Colonic mucosa (tissue), 4 donors: ENCODE measurements at places on chromosomes 3 and 15. TPM values are rescaled to one million over a fixed set of nuclear protein-coding genes. Genes with fewer than 3 reads are reported as not detected.

- H3K4me3 ChIP-seq: no peak overlapping the region
- H3K27ac ChIP-seq: no peak overlapping the region
- H3K4me1 ChIP-seq: no peaks in the 10 kb centered on the region
- DNase-seq: no peak
- no peaks in the 10 kb centered on the region for H3K36me3 ChIP-seq
- H3K27me3 ChIP-seq: no peaks in the 10 kb centered on the region
Observed at GRCh38 chr3:41975416-41976103, 13.7 kb upstream of the ULK4 start.

- H3K4me1 ChIP-seq: no peaks in the 10 kb centered on the region
- H3K27ac ChIP-seq: no peak overlapping the region
Observed at GRCh38 chr3:133945381-133946095, 49.9 kb upstream of the RAB6B start.

The EPHA3 gene
- total RNA-seq: 2.4 TPM

The CDHR4 gene
- total RNA-seq: not detected

The C3orf62 gene
- total RNA-seq: 3.1 TPM

GRCh38 chr15:80984856-80985255 lies 4.8 kb downstream of the MESD start:
- no peak for DNase-seq
- H3K36me3 ChIP-seq: no peaks in the 10 kb centered on the region

The GNAT1 gene
- total RNA-seq: not detected

The BUB1B gene
- total RNA-seq: 10.2 TPM

The THUMPD3 gene
- total RNA-seq: 40.1 TPM

DNA sequence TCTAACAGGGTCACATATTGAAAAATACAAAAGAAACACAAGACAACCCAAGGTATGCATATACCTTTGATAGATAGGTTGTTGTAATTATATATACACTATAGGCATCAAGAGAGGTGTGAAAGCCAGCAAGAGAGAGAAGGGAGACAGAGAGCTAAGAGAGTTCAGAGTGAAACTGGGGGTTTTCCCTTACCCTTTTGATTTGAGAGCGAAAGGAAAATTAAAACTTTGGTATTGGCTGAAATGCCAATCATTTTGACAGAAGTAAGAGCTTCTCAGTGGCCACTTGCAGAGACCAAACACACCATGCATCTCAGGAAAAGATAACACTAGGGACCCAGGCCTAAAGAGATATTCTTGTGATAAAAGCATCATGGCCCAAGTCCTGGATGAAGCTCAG lies 183.6 kb downstream of the SHOX2 start:
- H3K4me1 ChIP-seq: no peaks in the 10 kb centered on the region
- no peaks in the 10 kb centered on the region for H3K27me3 ChIP-seq
- H3K27ac ChIP-seq: no peak overlapping the region

GRCh38 chr3:169556349-169556870 lies 107.1 kb downstream of the MECOM start:
- no peaks in the 10 kb centered on the region for H3K36me3 ChIP-seq
- no peak for DNase-seq
- H3K27me3 ChIP-seq: no peaks in the 10 kb centered on the region

GRCh38 chr3:9170851-9171160 lies 78.6 kb downstream of the SRGAP3 start:
- DNase-seq: no peak
- no peaks in the 10 kb centered on the region for H3K4me1 ChIP-seq
- no peaks in the 10 kb centered on the region for H3K36me3 ChIP-seq
- no peak overlapping the region for H3K4me3 ChIP-seq
- no peak overlapping the region for H3K27ac ChIP-seq

The CCDC9B gene
- 13.1 TPM for total RNA-seq

The NCK1 gene
- total RNA-seq: 72.3 TPM

The HESX1 gene
- total RNA-seq: 0.42 TPM

DNA sequence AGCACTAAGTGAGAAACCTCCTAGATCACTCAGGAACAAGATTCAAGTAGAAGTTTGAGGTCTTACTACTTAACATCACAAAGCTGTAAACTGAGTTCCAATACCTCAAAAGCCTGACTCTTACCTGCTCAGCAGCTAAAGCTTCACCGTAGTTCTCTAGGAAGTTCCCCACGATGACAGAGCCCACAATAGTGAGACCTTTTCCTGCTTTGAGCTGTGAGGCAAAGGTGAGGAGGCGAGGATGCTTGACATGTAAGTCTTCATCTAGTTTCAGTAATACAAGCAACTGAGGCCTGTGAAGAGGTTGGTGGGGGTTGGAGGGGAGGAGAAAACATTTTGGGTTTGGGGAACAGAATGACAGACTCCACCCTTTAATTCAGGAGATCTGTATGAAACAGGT lies 15.7 kb downstream of the EMC4 start:
- H3K36me3 ChIP-seq: peaks cover 11% of the 10 kb centered on the region
- H3K27me3 ChIP-seq: no peaks in the 10 kb centered on the region
- H3K27ac ChIP-seq: no peak overlapping the region

GRCh38 chr15:62791694-62792093 lies 250.9 kb upstream of the TPM1 start:
- H3K4me1 ChIP-seq: no peaks in the 10 kb centered on the region
- no peaks in the 10 kb centered on the region for H3K36me3 ChIP-seq
- no peak for DNase-seq
- no peak overlapping the region for H3K4me3 ChIP-seq

DNA sequence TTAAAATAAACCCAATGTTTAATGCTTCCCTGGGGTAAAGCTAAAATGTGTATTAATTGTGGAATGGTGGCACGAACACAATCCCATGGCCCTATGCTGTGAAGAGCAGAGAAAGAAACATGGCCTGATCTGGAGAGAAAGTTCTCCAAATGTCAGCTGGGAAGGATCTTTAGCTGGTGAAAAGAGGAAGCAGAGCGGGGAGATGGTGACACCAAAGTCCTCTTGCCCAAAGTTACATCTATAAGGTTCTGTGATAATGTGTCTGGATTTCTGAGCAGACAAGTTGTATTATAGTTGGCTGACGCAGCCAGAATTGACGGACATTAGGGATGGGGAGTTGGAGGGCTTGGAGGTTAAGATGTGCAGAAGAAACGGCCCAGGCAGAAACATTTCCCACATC lies 196.2 kb downstream of the CHST2 start:
- no peaks in the 10 kb centered on the region for H3K27me3 ChIP-seq
- H3K36me3 ChIP-seq: no peaks in the 10 kb centered on the region
- no peak overlapping the region for H3K4me3 ChIP-seq
- DNase-seq: no peak
- no peak overlapping the region for H3K27ac ChIP-seq
- no peaks in the 10 kb centered on the region for H3K4me1 ChIP-seq

DNA sequence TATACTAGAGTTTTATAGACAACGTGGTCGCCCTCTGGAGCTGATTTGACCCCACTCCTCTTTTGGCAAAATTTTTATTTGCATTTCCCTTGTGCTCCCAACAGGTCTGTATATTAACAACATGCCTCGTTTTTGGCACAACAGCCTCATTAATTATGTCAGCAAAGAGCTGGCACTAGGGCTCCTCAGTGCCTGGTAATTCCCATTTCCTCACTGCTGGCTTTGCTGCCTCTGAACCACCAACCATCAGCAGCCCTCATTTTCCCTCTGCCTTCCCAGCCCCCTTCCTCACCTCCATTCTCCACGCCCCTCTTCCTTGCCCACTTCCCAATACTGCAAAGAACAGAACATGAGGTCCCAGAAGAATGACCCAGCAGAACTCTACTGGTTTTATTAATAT lies 204.8 kb downstream of the ABHD5 start:
- no peaks in the 10 kb centered on the region for H3K36me3 ChIP-seq
- no peak overlapping the region for H3K4me3 ChIP-seq
- peaks cover 15% of the 10 kb centered on the region for H3K27me3 ChIP-seq
- H3K4me1 ChIP-seq: no peaks in the 10 kb centered on the region
- no peak overlapping the region for H3K27ac ChIP-seq
- no peak for DNase-seq

DNA sequence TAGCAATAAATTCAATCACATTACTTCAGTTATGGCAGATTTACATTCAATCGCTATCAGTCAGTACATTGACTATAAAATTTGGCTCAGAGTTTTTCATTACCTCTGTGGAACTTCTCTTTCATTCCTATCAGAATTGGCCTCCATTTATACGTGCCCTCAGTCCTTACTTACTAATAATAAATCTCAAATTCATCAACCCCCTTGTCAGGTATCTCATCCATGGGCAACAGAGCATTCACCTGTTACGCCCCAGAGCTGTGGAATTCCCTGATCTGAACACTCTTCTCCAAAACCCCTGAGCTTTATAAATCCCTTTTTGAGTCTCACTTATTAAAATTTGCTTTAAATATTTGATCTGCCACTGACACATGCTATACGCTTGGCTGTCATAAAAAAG lies 492.9 kb downstream of the GBE1 start:
- no peak overlapping the region for H3K4me3 ChIP-seq
- H3K36me3 ChIP-seq: no peaks in the 10 kb centered on the region
- DNase-seq: no peak
- H3K4me1 ChIP-seq: no peaks in the 10 kb centered on the region
- H3K27me3 ChIP-seq: no peaks in the 10 kb centered on the region
- H3K27ac ChIP-seq: no peak overlapping the region

DNA sequence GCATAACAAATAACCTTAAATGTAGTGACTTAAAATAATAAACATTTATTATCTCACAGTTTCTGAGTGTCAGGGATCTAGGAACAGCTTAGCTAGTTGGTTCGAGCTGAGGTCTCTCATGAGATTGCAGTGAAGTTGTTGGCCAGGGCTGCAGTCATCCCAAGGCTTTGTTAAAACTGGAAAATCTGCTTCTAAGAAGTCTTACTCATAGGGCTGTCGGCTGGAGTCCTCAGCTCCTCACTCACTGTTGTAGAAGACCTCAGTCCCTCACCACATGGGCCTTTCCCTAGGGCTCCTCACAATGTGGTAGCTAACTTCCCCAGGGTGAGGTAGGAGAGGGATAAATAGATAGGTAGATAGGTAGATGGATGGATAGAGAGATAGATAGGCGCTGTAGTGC lies 20.8 kb upstream of the SLC7A14 start:
- H3K27me3 ChIP-seq: no peaks in the 10 kb centered on the region
- H3K4me1 ChIP-seq: no peaks in the 10 kb centered on the region
- H3K36me3 ChIP-seq: no peaks in the 10 kb centered on the region
- DNase-seq: no peak
- H3K27ac ChIP-seq: no peak overlapping the region

The FBXL22 gene
- 4.4 TPM for total RNA-seq
